ENCODE measurements at places on chromosomes 16 and 17.

- DNase-seq = no peak
Measured at GRCh38 chr17:56884483-56885311, 29.2 kb downstream of the TRIM25 start.

- DNase-seq = no peak
Measured at GRCh38 chr16:85698935-85699558, 10.3 kb upstream of the GINS2 start.

GRCh38 chr17:77214743-77215142 lies 74.0 kb downstream of the SEC14L1 start:
- DNase-seq = no peak

- DNase-seq = no peak
Measured at GRCh38 chr16:53944025-53944424, 240.1 kb downstream of the FTO start.

DNA sequence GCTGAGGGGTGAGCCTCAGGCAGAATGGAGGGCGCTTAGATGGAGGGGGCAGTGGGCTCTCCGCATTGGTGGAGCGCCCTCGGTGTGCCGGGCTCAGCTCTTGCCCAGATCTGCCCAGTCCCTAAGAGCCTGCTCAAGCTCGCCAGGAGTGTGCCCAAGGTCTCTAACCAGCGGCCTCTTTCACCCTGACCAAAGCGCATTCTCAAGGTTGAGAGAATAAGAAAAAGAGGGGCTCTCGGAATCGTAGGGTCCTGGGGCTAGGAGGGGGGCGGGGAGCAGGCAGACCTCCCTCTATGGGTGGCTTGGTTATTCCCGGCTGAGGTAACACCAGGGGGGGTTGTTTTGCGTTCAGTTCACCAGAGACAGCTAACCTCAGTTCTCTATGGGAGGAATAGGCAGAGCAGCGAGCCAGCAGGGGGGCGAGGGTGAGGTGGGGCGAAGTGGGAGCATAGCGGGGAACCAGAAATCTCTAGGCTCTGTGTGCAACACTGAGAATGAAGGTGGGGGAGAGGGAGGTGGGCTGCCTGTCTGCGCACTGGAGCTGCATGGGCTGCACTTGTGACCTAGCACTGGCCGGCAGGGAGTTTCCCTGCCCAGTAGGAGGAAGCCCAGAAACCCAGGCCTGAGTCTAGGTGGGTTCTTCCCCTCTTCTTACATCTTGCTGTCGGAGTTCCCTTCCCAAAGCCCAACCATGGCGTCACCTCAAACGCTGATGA lies 3.0 kb downstream of the TMEM132E start:
- no peak for DNase-seq

DNA sequence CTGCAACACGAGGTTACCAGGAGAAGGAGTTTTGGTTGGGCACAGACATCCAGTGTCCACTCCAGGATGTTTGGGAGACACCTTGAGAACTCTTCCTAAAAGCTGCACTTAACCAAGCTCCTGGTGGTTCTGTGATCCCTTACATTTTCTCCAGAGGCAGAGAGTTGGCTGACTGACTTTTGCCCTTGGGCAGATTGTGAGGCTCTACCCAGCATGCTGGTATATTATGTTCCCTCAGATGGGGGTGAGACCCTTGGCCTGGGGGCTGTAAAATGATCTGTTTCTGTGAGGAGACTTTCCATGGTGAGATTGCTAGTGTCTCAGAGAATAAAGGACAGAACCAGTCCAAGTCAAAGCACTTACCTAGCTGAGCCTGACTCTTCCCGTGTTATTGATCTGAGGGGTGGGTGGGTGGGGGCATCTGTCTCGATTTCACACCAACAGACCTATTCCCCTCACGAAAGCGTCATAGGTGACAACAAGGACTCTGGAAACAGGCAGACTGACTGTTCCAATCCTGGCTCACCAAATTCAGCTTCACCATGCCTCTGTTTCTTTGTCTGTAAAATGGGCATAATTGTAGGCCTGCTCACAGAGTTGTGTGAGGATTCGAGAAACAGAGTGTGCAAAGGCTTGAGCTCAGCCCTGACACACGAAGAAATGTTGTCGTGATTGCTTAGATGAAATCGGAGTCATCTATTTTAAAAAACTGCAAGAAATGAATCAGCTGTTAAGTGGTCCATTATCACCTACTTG lies 12.2 kb downstream of the USB1 start:
- no peak for DNase-seq

Data from activated T-helper 2 cell treated with anti-CD3 and anti-CD28 coated beads, Interferon-gamma antibody, Interleukin-2, Interleukin-4, amounts not matched to agents 10 μg/mL and 5 μg/mL and 100 μg/mL, durations not matched to agents 14 hours and 24 hours and 36 hours (primary cell).